ENCODE measurements at places on chromosomes 11 and 22. TPM values are rescaled to one million over a fixed set of nuclear protein-coding genes. Genes with fewer than 3 reads are reported as not detected.

Gene ZDHHC13
- total RNA-seq = 25.1 TPM

Gene CYB5R3
- total RNA-seq = 63.9 TPM

Gene OR8K3
- total RNA-seq = not detected

Gene SLC43A3
- total RNA-seq = 116 TPM

Gene CHADL
- total RNA-seq = not detected

Gene MB
- total RNA-seq = not detected

Gene ADM
- 0.31 TPM for total RNA-seq

Gene SLC16A8
- not detected for total RNA-seq

Gene P4HA3
- not detected for total RNA-seq

Gene RAG1
- total RNA-seq = 0.30 TPM

Gene OR5A1
- total RNA-seq = not detected

Gene OR8H2
- total RNA-seq = not detected

Gene GSTT2B
- not detected for total RNA-seq

Gene TMEM132A
- total RNA-seq = 2.3 TPM

Gene IL17RA
- total RNA-seq = 10.2 TPM

Gene BLID
- not detected for total RNA-seq

Gene CHRM1
- total RNA-seq = not detected

Gene TMEM225
- not detected for total RNA-seq

All from activated naive CD4-positive, alpha-beta T cell treated with anti-CD3 and anti-CD28 coated beads for 36 hours (primary cell).